NCI-H1436 (cell line): ENCODE measurements at places on chromosomes 16 and 17.

GRCh38 chr16:53159781-53160436, 105.1 kb downstream of the CHD9 start:
- peak; percentile 20 for DNase-seq

DNA sequence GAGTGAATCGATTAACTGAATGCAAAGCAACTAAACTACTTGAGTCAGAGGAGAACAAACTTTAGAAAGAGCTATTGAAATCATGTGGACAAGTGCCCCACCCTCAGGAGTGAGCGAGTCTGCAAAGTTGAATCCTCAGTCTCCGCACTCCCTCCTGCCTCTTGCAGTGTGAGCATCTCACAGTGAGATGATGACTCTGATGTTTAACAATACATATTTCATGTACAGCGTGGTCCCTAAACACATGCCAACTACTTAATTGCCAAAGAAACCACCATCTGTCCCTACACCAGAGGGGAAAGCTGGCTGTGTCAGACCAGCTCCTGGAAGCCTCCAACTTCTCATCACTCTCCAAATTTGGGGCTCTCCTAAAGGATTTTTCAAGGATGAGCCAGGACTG, 31.2 kb downstream of the PIMREG start:
- no peak for DNase-seq

- DNase-seq: no peak
These were observed 27.8 kb downstream of the MARCHF10 start for GRCh38 chr17:62780269-62780668.

GRCh38 chr17:74270333-74270732, 3.7 kb upstream of the DNAI2 start:
- no peak for DNase-seq

DNA sequence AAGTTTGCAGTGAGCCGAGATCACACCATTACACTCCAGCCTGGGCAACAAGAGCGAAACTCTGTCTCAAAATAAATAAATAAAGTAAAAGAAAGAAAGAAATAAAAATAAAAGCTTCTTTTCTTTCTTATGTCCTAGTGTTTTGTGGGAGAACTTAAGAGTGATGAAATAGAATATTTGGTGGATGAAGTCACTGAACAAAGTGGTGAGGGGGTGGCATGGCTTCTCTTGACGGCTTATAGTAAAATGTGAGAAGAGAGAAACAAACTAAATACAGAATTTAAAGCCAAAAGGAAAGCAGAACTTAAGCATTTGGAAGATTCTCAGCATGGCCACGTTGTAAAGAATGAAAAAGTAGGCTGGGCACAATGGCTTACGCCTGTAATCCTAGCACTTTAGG, 15.3 kb downstream of the SGF29 start:
- DNase-seq: no peak

GRCh38 chr17:58525239-58525638, 10.8 kb upstream of the MTMR4 start:
- no peak for DNase-seq

GRCh38 chr16:54346041-54346440, 59.5 kb upstream of the IRX3 start:
- no peak for DNase-seq

GRCh38 chr17:28136923-28137322, 94.4 kb downstream of the NLK start:
- DNase-seq: no peak

GRCh38 chr17:82301300-82301915, 16.0 kb downstream of the CD7 start:
- no peak for DNase-seq

DNA sequence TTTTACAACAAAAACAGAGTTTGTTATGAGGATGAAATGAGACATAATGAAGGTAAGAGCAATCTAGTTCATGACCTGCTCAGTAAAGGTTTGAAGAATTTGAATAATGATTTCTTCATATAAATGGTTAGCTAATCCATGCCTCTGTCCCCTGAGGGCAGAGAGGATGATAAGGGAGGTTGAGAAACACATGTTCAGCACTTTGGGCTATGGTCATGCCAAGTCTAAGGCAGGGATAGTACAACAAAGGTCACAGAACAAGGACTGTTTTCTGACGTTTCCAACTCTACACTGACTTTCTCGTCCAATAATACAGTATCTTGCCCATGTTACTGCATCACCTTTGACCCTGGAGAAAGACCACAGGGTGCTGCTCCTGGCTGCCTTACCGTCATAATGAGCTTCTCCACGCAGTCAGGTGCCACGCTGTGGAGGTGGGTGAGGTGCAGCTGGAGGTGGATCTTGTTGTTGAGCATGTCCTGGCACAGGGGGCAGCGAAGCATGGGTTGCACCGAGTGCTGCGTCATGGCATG, 236.7 kb downstream of the ZFHX3 start:
- no peak for DNase-seq

DNA sequence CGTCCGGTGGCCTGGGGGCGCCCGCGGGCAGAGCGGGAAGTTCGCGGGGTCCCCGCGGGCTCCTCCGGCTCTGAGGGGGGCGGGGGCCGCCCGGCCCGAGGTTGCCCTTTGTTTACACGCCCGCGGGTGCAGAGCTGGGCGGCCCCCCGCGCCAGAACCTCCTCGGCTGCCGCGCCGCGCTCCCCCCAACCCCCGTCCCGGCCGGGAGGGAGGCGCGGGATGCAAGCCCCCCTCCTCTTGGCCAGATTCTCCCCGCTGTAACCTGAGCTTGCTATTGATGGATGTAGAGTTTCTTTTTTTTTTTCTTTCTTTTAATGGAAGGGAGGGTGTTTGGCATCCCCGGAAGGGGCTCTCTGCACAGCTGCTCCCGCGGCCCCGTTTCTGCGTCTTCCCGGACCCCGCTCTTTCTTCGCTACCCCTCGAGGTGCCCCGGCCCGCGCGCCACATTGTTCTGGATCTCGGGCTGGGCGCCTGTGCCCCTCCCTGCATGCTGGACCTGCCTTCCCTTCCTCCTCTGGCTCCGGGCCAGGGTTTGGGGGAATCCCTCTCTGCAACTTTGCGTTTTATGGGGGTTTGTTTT, 646 bp downstream of the CBX2 start:
- DNase-seq: peak; percentile 61

DNA sequence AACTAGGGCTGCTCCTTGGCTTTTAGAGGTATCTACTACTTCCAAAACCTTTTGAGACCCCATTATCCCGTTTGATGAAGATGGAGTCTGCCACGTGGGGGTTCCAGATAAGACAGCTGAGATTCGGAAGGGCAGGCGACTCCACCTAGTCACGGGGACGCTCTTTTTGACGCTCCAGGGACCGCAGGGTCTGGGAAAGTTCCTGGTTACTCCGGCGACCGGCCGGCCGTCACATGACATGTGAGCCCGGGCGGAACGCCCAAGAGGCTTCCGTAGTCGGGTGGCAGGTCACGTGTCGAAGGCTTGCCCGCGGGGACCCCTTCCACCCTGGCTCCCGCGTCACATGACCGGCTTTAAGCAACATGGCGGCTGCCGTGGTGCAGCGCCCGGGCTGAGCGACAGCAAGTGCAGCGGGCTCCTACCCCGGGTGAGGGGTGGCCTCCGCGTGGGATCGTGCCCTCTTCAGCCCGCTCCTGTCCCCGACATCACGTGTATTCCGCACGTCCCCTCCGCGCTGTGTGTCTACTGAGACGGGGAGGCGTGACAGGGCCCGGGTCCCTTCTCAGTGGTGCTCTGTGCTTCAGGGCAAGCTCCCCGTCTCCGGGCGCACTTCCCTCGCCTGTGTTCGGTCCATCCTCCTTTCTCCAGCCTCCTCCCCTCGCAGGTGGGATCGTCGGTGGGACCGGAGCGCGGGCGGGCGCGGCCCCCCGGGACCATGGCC, at the start of gene SPNS1:
Gene SPNS1, plus strand, starts transcription at position 342 of the 721 bp plus-strand sequence. Its CDS starts 374 bp downstream, at position 716.
- DNase-seq: peak; percentile 91

DNA sequence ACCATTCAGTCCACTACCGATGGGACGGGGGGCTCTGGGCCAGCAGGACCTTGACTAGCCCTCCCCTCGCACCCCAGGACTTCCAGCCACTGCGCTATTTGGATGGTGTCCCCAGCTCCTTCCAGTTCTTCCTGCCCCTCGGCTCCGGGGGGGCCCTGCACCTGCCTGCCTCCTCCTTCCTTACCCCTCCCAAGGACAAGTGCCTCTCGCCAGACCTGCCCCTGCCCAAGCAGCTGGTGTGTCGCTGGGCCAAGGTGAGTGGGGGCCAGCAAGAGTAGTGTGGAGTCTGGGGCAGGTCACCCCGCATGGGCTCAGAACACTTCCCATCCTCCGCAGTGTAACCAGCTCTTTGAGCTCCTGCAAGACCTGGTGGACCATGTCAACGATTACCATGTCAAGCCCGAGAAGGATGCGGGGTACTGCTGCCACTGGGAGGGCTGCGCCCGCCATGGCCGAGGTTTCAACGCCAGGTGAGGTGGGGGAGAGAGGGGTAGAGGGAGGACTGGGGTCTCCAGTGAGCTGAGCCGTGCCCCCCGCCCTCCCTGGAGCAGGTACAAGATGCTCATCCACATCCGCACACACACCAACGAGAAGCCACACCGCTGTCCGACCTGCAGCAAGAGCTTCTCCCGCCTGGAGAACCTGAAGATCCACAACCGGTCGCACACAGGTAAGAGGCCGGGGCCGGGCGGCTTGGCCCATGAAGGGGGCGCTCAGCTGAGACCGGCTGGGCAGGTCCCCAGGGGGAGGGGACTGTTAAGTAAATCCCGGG, 16.2 kb downstream of the PAM16 start:
- DNase-seq: no peak

DNA sequence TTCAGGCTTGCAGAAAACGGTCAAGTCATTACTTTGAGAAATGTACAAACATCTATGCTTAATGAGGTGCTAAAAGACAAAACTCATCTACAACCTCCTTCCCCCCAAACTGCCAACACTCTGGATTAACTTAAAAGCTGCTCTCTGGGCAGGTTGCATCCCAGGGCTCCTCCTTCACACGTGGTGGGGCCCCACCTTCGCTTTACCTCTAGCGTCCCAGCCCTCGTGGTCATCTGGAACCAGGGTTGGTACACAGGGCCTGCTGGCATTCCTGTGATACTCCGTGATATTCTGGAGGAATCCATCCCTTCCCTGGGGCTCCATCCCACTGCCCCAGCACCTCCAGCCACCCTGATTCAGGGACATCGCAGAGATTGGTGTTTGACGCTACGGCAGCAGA, 4.8 kb downstream of the METRNL start:
- DNase-seq: no peak

DNA sequence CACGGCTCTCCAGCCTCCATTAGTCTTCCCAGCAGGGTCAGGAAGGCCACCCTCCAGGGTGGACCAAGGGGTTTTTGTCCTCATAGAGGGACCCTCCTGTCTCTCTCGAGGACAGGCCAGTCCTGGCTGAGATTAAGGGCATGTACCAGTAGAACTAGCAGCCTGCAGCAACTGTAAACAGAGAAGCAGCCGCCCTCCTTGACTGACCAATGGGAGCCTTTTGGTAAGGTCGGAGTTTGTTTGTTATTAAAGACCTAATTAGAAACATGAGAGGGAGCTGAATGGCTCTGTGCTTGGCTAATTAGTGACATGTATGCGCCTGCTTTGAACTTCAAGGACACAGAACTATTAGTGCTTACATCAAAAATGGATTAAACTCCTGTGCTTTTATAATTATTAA, 80.0 kb downstream of the CCDC182 start:
- DNase-seq: peak; percentile 77

DNA sequence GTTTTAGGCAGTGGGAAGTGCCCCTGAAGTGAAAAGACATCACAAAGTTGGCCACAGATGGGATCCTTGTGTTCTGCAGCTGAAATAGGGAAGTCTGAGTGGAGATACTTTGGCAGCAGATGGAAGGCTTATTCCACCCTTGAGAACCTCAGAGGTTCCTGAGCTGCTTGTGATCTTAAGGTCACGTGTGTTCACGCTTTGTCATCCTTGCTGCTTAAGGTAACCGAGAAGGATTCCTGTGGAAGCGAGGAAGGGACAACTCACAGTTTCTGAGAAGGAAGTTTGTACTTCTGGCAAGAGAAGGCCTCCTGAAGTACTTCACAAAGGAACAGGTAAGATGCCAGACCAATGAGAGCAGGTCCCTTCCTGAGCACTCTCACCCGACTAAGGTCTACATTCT, 12.2 kb downstream of the ADAP2 start:
- DNase-seq: no peak

GRCh38 chr17:44780845-44781480, 22.2 kb downstream of the ADAM11 start:
- DNase-seq: no peak

DNA sequence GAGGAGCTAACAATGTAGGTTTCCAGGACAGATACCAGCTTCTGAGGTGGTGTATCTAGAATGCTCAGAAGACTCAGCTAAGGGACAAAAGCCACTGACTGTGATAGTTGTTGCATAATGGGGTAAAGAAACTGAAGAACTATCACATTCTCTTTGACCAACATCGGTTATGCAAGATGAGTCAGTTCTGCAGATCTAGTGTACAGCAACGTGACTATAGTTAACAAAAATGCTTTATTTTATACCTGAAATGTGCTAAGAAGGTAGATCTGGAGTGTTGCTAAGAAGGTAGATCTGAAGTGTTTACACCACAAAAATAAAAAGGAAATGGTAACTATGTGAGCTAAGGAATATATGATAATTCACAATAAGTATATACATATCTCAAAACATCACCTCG, 2.5 kb downstream of the KRTAP9-6 start:
- no peak for DNase-seq

GRCh38 chr16:53262645-53263044, 171.6 kb upstream of the RBL2 start:
- no peak for DNase-seq

- DNase-seq: no peak
These were observed 502 bp downstream of the FAAP100 start for GRCh38 chr17:81551458-81552243.

GRCh38 chr17:80924111-80924806, 67.4 kb upstream of the CHMP6 start:
- DNase-seq: no peak

DNA sequence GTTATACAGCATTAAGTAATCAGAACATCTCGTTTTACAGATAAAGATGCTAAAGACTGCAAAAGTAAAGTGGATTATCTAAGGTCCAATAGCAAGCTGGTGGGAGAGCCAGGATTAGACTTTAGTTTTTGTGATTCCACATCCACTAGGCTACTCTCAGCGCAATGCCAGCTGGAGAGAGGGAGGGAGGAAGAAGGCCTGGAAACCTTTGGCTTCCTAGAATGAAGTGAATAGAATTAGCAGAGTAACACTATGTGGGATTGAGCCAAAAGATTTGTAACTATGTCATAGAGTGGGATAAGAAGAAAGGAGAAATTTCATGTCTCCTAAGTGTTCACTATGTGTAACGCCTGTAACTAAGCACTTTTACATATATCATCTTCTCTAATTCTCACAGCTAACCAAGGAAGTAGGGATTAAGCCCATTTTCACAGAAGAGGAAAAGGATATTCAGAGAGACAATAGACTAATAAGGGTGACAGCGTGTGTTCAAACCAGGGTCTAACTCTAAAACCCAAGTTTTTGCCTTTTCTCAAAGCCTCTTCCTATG, 25.4 kb upstream of the NSRP1 start:
- no peak for DNase-seq

- peak; percentile 72 for DNase-seq
These were observed 218.5 kb upstream of the GSE1 start for GRCh38 chr16:85394456-85395206.
